Activated gamma-delta T cell treated with Interleukin-2 at 50 U/mL for 16 hours (primary cell): ENCODE measurements at places on chromosomes 1 and 21.

DNA sequence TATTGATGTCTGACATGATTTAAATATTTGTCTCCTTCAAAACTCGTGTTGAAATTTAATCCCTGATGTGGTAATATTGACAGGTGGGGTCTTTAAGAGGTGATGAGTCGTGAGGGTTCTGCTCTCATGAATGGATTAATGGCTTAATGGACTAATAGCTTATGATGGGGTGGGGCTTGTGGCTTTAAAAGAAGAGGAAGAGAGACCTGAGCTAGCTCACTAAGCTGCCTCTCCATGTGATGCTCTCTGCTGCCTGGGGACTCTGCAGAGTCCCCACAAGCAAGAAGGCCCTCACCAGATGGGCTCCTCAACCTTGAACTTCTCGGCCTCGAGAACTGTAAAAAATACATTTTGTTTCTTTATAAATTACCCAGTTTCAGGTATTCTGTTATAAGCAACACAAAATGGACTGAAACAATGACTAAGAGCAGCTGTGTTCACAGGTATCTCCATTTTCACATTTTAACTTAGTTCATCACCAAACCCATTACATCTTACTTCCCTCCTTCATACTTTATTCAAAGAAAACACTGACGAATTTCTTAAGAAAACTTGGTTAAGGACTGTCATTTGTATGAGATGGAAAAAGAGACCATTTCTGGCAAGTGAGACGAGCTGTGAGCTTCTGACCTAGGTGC, 12.1 kb upstream of the AIM2 start:
- DNase-seq = no peak

GRCh38 chr1:13556224-13556764, 27.3 kb upstream of the PDPN start:
- no peak for DNase-seq

DNA sequence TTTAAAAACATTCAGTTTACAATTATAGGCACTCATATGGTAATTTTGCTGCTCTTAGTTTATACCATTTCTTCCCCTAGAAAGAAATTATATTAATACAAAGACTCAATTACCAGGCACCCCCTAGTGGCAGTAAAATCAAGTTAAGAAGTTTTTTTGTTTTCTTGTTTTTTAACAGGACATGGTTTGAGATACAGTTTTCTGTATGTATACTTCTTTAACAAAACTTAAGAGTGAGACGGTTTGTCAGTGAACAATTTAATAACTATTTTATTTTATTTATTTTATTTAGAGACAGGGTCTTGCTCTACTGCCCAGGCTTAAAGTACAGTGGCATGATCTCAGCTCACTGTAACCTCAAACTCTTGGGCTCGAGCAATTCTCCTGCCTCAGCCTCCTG, 224.6 kb downstream of the FAF1 start:
- no peak for DNase-seq

GRCh38 chr1:11321656-11322491, 48.9 kb downstream of the UBIAD1 start:
- no peak for DNase-seq

DNA sequence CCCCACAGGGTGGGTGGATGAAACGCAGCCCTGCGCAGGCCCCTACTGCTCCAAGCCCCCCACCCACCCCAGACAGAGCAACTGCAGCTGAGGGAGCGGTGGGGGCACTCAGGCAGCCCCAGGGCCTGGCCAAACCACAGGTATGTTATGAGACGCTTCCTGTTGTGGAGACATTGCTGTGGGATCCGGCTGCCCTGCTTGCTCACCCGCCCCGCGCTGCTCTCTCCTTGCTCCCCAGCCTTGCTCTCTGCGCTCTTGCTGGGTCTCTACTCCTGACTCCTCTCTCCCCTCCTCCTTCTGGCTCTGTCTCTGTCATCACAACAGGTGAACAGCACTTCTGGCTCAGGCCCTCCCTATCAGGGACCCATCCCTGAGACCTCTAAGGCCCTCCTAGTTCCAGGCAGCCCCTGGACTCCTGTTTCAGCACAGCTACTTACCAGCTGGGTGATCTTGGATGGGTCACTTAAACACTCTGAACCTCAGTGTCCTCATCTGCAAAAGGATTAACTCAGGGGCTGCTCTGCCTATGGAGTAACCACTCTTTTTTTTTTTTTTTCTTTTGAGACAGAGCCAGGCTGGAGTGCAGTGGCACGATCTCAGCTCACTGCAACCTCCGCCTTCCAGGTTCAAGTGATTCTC, 15.9 kb downstream of the COL8A2 start:
- DNase-seq = peak; percentile 59

GRCh38 chr1:23522244-23522982, 8.6 kb downstream of the E2F2 start:
- DNase-seq = no peak

- DNase-seq = no peak
Observed at GRCh38 chr1:44803312-44804095, 3.3 kb downstream of the PLK3 start.

- DNase-seq = peak; percentile 5
Observed at GRCh38 chr1:87044840-87045239, 130.4 kb downstream of the HS2ST1 start.

DNA sequence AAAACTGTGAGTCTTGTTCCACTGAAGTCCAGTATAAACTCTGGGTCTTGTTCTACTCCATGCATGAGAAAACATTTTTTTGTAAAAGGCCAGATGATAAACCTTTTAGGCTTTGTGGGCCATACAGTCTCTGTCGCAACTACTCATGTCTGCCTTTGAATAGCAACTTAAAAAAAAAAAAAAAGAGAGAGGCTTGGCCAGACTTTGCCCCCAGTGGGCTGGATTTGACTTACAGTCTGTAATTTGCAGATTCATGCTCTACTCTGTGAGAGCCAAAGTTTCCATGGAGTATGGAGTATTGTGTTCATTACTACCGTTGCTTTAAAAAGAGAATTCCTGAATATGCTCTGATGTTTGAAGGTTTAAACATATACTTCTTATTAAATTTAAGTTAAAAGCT, 654.9 kb upstream of the PKN2 start:
- no peak for DNase-seq
